ENCODE measurements at places on chromosomes 16 and 17.

GRCh38 chr16:2500918-2501750 is 12.6 kb upstream of the ATP6V0C start:
- DNase-seq, result peak; percentile 35

- DNase-seq, result no peak
Observed at GRCh38 chr16:81409016-81409556, 35.5 kb upstream of the CMIP start.

- DNase-seq, result no peak
Observed at GRCh38 chr17:43400943-43401717, 2.3 kb downstream of the ARL4D start.

DNA sequence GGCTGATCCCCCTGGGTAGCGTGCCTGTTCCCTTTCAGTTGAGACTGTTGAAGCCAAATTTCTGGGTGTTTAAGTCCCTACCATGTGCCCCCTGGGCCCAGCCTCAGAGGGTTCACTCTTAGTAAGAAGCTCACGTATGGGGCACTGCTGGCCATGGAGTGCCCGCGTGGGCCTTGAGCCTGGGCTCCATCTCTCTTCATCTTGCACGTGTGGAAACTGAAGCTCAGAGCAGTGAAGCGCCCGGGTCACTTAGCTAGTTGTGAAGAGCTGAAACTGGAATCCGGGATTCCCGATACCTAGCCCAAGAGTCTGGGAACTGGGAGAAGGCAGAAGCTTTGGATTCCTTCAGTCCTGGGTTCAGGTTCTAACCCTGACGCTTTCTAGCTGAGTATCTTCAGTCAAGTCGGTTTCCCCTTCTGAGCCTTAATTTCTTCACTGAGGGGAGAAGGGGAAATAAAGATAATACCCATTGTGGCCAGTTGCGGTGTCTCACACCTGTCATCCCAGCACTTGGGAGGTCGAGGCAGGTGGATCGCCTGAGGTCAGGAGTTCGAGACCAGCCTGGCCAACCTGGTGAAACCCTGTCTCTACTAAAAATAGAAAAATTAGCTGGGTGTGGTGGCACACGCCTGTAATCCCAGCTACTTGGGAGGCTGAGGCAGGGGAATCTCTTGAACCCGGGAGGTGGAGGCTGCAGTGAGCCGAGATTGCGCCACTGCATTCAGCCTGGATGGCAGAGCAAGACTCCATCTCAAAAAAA is 103.9 kb downstream of the OR1D5 start:
- no peak for DNase-seq

DNA sequence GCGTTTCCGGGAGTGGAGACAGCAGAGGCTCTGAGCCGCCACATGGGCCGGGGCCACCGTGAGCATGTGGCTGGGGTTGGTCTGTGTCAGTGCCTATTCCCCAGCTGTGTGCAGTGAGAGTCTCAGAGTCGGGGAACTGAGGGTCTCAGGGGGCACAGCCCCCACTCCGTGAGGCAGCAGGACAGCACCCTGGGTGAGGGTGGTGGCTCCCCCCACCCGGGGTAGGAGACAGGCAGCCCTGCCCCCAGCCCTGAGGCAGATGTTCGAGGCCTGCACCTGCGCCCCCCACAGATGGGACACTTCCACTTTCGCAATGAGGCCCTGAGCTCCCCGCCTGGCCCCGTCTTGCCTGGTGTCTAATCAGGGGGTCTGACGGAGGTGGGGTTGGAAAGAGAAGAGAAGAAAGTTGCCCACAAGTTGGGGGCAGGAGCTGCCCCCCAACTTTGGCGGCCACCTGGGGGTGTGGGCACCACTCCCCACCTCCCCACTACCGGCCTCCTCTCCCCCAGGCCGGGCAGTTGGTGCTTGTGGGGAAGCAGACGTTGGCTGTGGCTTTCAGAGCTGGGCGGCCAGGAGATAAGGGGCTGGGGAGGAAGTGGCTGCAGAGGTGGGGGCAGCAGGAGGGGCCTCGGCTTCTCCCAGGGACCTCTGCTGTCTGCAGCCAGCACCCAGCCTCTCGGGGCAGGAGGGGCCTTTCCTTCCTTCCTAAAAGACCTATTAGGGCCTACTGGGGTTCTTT is 1.8 kb upstream of the CBFA2T3 start:
- DNase-seq, result peak; percentile 83

DNA sequence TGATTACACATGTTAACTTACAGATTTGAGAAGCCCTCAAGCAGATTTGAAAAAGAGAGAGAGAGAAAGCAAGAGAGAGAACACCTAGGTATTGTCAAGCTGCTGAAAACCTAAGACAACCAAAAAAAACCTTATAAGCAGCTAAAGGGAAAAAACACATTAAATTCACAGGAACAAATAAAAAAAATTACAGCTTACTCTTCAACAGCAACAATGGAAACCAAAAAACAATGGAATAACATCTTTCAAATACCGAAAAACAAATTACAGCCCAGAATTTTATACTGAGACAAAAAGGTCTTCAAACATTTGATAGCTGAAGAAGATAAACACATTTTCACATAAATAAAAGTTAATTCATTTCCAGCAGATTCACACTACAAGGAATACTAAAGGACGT is 8.4 kb upstream of the CFAP20 start:
- no peak for DNase-seq

DNA sequence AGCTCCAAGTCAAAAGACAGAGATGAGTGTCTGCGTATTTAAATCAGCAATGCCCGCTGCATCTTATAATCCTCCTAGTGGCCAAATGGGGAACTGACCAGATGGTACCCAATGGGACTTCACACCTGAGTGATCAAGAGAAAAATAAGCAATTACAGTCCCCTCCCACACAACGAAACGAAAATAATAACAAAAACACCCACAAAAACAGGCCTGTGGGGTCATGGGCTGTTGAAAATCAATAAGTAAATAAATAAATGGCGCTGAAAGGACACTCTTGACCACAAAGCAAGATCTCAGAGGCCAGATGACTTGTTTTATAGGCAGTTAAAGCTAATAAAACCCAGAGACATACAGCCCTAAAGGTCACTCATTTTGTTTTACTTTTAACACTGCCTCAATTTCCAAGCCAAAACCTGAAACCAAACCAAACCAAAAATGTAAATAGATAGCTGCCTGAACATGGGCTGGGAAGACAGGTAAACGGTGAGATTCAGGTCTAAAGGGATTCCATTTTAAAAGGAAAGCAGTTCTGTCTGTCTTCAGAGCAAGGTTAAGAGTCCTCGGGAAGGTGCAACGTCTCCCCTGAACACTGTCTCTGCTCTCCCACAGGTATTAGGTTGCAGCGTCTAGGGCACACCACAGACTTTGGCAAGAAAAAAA is 1.3 kb downstream of the ZNF821 start:
- peak; percentile 78 for DNase-seq
